Stimulated activated CD4-positive, alpha-beta T cell treated with anti-CD3 and anti-CD28 coated beads, Interleukin-12 subunit alpha, Interleukin-12 subunit beta, amount 100 ng/mL, for 48 hours (primary cell): ENCODE measurements at places on chromosomes 12 and 14.

GRCh38 chr12:18580706-18581105, 157.1 kb downstream of the PLCZ1 start:
- no peak for DNase-seq

DNA sequence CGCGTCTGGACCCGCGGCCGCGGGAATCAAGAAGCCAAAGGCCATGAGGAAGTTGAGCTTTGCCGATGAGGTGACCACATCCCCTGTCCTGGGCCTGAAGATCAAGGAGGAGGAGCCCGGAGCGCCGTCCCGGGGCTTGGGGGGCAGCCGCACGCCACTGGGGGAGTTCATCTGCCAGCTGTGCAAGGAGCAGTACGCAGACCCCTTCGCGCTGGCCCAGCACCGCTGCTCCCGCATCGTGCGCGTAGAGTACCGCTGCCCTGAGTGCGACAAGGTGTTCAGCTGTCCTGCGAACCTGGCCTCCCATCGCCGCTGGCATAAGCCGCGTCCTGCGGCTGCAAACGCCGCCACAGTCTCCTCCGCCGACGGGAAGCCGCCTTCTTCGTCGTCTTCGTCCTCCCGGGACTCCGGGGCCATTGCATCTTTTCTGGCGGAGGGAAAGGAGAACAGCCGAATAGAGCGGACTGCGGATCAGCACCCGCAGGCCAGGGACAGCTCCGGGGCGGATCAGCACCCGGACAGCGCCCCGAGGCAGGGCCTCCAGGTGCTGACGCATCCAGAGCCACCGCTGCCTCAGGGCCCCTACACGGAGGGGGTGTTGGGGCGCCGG, 1.0 kb downstream of the INSM2 start:
- peak; percentile 63 for DNase-seq

DNA sequence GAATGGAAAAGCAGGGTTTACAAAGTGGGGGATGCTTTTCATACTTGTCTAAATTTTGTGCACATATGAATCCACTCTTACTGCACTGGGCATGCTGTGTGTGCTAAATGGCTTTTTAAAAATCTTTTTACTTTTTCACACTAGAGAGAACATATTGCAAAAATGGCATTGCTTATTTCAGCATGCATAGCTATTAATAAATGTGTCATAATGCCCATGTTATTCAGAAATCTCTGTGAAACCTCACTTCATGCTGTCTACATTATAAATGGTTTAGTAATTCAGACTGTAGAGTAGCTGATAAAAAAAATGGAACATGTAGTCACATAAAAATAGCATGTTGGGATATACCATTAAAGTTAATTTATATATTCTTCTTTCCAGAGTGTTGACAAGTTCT, 593.8 kb downstream of the RPL10L start:
- DNase-seq, result no peak

DNA sequence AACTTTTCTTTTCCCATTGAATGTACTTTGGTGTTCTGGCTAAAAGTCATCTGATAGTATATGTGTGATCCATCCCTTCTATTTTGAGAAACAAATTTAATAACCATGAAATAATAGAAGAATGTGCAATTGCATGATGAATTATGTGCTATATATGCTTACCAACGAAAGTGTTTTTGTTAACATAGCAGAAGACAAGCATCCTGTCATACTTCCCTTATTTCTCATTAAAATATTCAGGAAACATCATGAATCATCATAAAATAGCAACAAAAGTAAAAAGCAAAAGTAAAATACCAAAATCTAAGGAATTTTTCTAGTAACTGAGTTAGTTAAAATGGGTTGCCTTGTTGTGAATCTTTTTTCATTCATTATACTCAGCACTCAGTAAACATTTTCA, 409.0 kb upstream of the PDE3A start:
- DNase-seq, result no peak

- no peak for DNase-seq
These were observed 37.5 kb downstream of the CDC42BPB start for GRCh38 chr14:103019826-103020225.

- no peak for DNase-seq
These were observed 2.7 kb downstream of the NCKAP5L start for GRCh38 chr12:49825360-49825970.

DNA sequence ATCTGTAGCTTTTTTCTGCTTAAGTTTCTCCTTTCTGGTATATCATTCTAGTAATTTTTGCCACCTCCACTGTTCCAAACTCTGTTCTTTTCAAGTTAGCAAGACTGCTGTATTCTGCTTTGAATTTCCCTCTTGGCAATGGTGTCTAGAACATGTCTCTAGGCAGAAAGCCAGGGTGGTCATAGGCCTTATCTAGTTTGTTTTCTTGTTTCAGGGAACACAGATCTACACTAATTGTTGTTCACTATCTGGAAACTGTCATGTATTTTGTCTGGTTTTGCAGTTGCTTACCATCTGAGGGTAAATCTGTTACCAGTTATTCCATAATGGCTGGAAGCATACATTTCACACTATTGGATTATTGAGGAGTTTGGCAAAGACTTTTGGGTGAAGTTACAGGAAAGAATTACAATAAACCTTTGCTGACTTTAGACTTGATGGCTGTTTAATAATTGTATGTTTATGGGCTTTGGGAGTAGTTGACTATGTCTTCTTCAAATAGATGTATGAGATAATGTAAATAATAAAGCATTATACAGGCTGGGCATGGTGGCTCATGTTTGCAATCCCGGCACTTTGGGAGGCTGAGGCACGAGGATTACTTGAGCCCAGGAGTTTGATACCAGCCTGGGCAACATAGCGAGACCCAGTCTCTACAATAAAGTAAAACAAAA, 41.4 kb downstream of the FUT8 start:
- DNase-seq, result no peak

DNA sequence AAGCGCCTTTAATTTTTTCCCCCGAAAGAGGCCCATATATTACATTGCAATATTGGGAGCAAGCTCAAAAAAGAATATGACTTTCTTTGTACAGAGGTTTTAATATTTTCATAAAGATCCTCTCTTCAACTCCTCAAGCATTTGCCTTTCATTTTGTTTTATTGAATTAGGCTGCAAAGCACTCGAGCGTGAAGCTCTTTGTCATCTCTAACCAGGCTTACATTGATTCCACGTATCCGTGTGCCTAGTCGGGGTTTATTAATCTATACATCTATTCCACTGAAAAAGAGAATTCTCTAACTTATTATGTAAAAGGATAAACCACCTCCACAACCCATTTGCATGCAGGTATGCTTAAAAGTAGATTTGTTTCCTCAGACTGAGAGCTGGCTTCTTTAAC, 234.8 kb upstream of the TMPO start:
- no peak for DNase-seq
